ENCODE measurements at places on chromosomes 16 and 17.
A peak's percentile ranks its signal among the peaks of the same experiment; 100 is the strongest.

DNA sequence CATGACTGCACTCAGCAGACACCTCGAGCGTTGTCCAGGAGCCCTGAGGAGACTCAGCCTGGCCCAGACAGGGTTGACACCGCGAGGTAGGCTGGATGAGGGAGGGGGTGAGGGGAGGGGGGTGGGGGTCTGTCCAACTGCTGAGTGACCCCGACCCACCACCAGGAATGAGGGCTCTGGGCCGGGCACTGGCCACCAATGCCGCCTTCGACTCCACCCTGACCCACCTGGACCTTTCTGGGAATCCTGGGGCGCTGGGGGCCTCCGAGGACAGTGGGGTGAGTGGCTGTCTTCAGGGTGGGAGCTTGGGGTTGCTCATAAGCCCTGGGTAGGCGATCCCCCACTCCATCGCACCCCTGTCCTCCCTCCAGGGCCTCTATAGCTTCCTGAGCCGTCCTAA, 2.7 kb downstream of the CARMIL2 start:
- no peak for DNase-seq

- DNase-seq, result no peak
Observed at GRCh38 chr16:14501331-14502255, 128.5 kb downstream of the PARN start.

GRCh38 chr17:45004388-45004787, 36.3 kb upstream of the C1QL1 start:
- DNase-seq, result no peak

DNA sequence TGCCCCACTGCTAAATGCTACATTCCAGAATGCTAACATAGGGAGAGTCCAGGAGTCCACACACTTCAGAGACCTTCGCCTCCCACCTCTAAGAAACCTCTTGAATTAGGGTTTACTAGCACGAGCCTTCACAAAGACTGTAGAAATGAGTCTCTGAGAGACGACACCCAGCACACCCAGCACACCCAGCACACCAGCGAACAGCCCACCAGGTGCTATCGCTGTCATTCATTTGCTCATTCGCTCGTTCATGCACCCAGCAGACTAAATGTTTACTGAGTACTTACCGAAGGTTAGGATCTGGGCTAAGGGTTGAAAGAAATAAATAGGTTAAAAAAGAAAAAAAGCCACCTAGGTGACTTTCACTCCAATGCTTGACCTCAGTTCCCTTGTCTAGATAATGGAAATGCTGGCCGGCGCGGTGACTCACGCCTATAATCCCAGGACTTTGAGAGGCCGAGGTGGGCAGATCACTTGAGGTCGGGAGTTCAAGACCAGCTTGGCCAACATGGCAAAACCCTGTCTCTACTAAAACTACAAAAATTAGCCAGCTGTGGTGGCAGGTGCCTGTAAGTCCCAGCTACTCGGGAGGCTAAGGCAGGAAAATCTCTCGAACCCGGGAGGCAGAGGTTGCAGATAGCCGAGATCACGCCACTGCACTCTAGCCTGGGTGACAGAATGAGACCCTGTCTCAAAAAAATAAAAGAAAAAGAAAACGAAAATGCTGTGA, 100.8 kb downstream of the ADCY9 start:
- DNase-seq, result no peak

GRCh38 chr17:76232342-76232741, 8.0 kb downstream of the RNF157 start:
- no peak for DNase-seq

DNA sequence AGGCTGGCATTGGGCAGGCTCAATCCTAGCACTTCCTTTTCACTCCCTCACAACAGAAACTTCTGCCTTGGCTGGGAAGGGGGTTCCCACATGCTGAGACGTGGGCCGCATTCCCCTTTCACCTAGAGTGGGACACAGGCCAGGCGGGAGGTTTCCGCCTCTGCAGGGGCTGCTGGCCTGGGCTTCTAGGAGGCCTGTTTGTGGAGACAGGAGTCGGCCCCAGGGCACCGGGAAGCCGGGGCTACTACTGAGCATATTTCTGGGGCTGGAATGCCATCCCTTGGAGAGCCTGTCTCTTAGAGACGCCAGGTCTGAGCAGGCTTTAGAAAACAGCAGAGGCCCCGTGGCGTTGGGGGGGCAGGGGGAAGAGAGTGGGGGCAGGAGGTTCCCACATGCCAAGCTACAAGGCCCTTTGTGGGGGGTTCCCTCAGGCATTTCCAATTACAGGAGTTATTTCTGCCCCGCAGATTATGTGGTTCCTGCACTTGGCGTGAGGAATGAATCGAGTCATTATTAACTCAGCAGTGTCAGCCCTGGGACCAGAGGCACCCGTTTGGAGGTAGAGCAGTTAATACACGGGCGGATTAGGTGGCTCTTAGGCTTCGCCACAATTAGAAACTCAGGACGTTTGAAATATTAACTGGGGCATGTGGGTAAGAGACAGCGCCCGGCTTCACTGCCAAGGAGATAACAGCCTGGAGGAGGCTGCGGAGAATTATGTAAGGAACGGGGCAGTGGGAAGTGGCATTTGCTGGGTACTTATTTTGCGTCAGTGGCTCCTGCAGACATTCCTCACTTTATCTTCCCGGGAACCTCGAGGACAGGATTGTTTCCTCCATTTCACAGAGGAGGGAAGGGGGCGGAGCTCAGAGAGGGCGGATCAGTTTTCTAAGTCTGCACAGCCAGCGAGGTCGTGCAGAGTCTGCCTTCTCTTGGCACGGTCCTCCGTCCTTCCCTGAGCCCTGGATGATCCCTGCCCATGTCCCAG, 162.5 kb downstream of the MAF start:
- peak; percentile 65 for DNase-seq

DNA sequence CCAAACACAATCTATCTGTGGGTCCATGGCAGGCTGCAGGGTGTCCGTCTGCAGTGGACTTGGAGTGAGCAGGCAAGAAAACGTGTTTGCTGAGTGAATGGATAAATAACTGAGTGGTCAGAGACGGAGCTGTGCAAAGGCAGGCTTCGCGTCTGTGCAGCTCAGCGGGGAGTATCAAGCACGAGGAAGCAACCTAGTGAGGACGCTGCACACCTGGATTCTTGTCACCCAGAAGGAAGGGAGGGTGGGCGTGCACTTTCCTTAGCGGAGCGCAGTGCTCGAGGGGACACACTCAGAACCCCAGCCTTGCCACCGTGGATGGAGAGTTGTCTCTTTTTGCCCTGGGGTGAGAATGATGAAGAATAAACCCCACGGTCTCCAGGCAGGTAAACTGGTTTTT, 1.5 kb upstream of the RCVRN start:
- DNase-seq, result no peak

DNA sequence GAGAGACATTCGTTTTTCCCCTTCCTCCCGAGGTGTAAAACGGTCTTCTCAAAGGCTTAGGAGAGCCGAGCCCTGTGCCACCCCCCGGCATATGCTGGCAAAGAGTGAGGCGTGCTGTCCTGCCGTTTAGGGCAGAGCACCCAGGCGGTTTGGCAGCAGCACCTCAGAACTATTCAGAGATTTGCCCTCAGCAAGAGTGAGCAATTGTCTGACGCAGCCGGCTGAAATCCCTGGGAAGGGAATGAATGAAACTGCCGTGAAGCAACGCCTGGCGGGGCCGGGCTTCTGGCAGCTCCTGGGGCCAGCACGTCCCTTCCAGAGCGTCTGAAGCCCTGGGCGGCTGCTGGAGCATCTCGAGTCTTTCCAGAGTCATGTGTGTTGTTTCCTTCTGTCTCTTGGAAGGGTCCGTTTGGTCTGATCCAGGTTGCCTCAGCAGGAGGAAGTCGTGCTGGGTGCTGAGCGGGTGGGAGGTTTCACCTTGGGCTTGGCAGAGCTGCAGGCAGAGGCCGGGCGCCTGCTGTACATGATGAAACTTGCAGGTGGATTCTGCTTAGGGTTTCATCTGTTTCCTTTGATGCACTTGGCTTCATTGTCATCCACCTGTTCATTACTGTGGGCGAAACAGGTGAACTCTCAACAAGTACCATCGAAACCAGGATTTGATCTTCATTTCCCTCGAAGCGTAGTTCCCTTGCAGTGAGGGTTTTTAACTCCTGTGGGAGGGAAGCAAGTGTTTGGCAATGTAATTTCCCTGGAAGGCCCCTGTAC, 35.4 kb downstream of the TBCD start:
- DNase-seq, result no peak

DNA sequence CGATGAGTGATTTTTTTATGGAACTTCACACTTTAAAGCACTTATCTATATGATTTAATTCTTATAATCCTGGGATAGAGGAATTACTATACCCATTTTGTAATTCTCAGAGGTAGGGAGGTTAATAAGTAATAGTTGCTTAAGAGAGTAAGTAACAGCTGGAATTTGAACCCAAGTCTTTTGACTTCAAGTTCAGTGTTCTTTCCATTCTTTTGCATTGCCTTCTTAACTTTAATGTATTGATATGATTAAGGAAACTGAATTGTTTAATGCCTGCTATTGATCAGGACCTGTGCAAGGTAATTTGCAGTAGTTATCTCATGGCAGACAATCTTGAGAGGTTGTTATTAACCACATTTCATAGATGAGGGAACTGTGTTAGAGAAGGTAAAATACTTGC, 78.5 kb downstream of the TUBD1 start:
- DNase-seq, result no peak

DNA sequence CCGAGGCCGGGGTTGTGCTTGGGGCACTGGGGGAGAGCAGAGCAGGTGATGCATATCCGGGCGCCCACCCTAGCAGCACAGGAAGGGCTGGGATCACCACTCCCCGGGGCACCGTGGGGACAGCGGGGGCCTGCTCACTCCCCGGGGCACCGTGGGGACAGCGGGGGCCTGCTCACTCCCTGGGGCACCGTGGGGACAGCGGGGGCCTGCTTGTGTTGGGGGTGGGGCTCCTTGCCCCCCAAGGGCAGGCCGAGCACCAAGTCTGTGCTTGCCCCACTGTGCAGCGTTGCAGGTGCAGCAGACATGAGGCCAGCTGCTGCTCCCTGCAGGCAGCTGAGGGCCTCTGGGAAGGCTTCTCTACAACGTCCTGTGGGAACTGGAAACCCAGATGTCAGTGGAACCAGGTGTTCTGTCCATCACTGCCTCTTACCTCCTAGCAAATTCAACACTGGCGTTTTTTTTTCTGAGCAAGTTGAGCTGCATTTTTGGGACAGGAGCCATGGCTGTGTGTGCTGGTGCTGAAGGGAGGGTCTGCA, 25.0 kb upstream of the ZNF750 start:
- DNase-seq, result no peak

GRCh38 chr16:77299395-77299794, 100.2 kb downstream of the SYCE1L start:
- DNase-seq, result no peak

DNA sequence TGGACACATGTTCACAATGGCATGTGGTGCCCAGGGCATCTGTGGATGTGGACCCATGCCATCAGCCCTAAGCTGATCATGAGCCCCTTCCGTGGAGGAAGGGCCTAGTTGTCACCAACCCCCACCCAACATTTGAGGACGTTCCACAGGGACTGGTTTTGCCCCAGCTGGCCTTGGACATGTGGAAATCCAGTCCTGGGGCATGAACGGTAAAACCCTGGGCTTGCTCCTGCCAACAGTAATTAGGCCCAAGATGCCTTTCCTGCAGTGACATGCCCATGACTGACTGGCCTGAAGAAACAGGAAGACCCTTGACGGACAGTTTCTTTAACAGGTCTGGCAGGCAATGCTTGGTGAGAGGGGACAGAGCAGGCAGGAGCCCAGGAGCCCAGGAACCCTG, 7.7 kb downstream of the TNS4 start:
- no peak for DNase-seq

DNA sequence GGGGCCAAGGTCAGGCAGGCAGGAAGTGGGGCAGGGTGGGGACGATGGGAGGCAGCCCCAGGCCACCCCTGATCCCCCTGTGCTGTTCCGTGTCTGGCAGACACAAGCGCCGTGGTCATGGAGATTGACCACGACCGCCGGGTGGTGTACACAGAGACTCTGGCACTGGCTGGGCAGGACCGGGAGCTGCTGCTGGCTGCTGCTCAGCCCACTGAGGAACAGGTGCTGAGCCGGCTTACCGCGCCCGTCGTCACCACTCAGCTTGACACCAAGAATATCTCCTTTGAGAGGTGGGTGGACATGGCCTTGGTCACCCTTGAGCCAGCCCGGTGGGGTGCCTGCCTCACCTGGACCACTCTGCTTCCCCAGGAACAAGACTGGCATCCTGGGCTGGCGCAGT, 13.7 kb downstream of the CORO6 start:
- DNase-seq, result no peak

DNA sequence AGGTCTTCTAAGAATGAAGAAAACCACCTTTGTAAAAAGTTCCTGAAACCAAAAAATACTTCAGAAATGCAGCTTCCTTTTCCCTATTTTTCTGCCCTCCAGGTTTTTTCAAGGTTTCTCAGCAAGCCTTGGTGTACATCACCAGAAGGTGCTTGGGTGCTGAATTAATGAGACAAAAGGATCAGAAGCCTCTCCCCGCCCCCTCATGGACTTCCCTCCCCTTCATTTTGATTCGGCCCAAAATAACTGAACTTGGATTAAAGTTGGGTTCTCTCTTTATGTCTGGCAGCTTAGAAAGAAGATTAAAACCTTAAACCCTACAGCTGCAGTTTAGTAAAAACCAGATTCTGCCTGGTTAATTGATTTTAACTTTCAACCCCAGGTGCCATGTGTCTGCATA, 121.7 kb upstream of the ERCC4 start:
- DNase-seq, result no peak

DNA sequence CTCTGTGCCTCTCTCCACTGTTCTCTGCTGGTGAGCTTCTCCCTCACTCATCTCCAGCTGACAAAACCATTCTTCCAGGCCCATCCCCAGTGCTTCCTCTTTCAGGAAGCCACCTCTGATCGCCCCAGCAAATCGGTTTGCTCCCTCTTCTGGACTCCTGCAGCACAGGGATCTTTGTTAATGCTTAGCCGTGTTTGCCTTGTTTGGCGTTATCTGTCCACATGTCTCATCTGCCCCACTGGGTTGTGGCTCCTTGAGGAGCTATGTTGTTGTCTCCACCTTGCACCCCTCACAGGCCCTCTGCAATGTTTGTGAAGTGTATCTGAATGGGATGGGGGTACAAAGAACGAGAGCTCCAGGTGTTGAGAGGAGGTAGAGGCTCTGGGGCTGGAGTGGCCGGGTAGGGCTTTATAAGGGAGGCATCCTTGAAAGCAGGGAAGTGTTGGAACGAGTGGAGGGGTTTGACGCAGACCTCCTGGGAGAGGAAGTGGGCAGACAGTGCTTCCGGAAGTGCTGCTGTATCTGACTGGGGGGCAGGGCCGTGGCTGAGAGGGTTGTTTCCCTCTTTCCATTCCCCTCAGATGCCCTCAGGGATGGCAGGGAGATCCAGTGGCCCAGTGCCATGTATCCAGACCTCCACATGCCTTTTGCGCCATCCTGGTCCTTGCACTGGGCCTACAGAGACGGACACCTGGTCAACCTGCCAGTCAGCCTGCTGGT, 27.8 kb downstream of the CASKIN2 start:
- DNase-seq, result no peak

DNA sequence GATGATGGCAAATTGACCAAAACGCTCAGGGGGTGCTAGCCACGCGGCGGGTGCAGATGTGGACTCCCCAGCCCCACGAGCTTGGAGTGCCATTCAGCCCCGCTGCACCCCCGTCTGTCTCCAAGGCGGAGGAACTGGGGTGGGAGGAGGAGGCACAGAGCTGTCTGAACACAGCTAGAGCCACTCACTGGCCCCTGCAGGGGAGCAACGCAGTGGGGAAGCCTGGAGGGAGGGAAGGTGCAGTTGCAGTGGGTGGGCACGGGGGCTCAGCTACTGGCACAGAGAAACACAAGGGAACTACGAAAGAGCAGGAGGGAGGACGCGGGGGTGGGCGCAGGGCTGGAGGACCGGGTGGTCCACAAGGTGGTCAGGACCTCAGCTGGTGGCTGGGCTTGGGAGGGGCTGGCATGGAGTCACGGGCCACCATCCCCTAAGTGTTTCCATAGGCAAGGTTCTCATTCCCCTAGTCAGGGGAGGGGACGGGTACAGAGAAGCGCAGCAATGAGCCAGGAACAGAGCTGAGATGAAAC, 46.3 kb upstream of the CDR2 start:
- DNase-seq, result no peak
